Left colon (tissue), 2 donors: ENCODE measurements at places on chromosomes 12 and 14. TPM values are rescaled to one million over a fixed set of nuclear protein-coding genes. Genes with fewer than 3 reads are reported as not detected.
A peak's percentile ranks its signal among the peaks of the same experiment; 100 is the strongest.

- no peak for DNase-seq
These were observed 50.2 kb downstream of the SETD3 start for GRCh38 chr14:99430491-99430890.

DNA sequence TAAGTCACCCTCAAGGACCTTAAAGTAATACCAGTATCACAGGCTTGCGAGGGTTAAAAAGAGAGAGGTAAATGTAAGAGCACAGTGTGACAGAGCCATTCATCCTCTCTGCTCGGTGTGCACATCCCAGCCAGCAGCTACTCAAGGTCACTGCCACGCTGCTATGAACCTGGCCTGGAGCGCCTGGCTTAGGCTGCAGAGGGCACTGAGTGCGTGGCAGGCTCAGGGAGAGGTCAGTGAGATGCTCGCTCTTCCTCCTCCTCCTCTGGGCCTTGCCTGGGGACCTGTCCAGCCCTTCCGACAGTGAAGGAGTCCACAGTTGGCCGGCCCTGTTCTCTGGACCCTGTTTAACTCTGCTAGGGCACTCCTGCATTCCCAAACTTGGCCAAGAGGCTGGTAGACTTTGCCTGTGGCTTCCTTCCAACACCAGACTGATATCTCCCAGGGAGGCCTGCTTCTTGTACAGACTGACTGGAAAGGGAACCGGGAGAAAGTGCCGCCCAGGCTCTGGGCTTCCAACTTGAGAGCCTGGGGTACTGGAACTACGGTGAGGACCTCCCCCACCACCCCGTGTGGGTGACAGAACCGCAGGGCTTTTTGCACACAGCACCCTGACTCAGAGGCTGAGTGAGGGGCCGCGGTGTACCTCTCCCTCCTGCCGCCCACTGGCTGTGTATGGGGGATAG lies 62.6 kb upstream of the CORO1C start:
- DNase-seq, result peak; percentile 51

DNA sequence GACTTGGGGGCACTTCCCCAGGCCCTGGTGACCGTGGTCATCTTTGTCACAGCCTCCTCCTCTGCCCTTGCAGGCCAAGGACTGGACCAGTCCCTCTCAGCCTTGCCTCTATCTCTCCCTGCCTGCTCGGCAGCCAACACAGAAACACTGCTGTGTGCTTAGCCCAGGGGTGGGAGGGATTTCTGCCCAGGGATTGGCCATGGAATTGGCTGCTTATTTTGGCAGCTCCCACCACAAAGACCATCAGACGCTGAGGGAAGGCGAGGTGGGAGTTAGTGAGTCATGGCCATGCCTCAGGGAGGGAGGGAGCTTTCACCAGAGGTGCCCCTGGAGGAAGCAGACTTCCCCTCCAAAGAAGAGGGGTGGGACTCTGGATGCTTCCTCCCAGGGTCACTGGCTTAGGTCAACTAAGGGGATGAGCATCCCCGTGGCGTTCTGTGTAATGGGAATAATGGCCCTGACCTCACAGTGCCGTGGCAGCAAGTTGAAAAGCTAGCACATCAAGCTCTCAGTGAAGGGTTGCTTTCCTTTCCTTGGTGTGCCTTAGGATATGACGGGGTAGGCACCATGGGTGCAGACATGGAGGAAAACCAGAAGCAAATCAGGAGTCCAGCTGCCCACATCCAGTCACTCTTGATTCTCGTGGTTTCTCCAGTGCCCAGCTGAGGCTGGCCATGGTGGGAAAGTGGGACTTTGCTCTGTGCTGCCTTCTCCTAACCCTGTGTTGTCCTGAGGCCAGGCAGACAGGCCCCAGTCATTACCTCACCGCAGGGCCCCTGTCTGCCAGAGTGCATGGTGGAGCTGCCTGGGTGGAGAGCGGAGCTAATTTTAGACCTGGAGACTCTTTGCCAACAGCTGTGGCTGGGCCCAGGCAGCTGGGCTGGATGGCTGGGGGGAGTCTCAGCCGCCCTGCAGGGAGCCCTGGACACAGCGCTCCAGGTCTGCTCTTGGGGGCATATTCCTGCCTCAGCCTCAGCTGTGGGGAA lies 21.4 kb downstream of the B4GALNT3 start:
- DNase-seq, result no peak

GRCh38 chr12:83414981-83415380 lies 728.3 kb downstream of the TMTC2 start:
- no peak for DNase-seq

- DNase-seq, result peak; percentile 60
These were observed 23.7 kb downstream of the CDC42BPB start for GRCh38 chr14:103033681-103034096.

- no peak for DNase-seq
These were observed 224.2 kb upstream of the PWP1 start for GRCh38 chr12:107461222-107461975.

DNA sequence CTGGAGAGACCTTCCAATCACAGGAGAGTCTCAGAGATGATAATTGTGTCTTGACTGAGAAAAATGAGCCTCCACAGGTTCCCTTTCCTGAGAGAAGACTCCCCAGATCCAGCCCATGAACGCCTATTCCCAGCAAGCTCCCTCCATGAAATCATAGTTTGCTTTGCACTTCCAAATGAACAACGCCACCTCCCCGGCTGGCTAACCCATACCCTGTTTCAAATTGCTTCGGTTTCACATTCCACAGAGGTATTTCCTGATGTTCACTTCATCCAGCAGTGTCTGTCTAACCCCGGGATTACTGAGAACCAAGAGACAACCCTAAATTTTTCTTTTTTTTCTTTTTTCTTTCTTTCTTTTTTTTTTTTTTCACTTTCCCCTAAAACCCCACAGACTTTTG lies 124.1 kb upstream of the RFLNA start:
- no peak for DNase-seq

DNA sequence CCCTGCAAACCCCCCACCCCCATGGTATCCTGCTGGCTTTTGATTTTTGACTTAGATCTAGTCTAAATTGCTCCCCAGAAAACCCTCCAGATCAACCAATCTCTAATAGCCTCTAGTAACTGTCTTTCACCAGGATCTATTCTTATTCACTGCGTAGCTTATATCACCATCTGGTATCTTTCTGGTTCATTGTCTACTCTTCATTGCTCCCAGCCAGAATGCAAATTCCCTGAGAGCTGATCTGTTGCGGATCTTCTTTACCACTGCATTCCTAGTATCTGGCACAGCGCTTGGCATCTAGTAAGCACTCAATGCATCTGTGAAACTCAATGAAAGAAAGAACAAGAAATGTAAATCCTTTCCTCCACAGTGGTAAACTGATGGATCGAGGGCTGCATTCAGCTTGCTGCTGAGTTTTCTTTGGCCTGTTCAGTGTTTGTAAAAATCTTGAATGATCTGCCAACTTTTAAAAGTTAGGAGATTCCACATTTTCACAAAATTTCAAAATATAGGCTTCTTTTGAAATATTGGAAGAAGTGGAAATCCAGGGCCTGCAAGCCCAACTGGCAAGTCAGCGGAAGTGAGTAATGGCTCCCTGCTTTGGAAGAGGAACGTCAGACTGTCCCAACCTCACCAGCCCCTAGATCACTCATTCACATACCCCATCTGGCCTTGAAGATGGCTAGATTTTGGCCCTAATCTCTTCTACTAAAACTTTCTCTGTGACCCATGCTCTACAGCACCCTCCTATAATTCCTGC lies 274.2 kb downstream of the SSPN start:
- DNase-seq, result no peak

- peak; percentile 83 for DNase-seq
These were observed 36.3 kb downstream of the DTX1 start for GRCh38 chr12:113092607-113093408.

DNA sequence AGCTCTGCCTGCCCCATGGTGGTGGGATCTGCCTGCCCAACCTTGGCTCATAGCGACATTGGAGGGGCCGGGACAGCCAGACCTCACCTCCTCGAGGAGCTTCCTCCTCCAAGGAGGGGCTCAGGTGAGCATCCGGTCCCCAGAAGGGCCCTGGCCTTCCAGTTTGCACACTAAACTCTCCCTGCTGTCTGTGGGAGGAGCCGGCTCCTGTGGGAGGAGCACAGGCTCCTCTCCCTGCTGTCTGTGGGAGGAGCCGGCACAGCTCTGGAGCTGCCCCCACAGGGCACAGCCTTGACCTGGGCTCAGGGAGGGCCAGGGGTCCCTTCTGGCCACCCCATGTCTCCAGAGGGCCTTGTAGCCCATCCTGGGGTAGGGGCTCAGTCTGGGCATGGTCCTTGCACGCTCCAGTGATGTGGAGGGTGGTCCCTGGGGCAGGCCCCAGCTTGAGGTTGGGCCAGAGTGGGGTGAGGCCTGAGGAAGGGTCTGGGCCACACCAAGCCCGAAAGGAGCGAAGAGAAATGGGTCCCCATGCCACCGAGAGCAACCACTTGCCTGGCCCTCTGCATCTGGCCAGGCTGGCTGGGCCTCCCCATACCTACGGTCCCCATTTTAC lies 147.5 kb upstream of the C14orf180 start:
- DNase-seq, result no peak

DNA sequence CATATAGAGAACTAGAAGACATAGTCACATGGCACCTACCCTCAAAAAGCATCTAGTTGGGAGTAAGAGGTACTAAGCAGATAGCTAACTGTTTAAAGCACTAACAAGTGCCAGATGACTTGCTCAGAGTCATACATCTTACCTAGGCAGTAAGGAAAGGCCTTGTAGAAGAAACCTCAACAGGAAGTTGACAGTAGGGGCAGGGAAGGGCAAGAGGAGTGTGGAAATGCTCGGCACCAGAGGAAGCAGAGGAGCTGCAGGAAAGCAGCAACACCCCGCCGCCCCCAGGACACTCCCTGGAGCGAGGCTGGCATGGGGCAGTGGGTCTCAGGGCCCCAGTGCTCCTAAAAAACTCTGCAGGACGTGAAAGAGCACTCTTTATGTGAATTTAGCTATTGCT lies 92.9 kb downstream of the PPP2R5C start:
- no peak for DNase-seq

GRCh38 chr14:105325716-105326567 lies 11.4 kb downstream of the PACS2 start:
- no peak for DNase-seq

- DNase-seq, result no peak
These were observed 10.2 kb downstream of the TPCN1 start for GRCh38 chr12:113231235-113232088.

GRCh38 chr12:27952510-27952909 lies 20.0 kb downstream of the PTHLH start:
- DNase-seq, result no peak

DNA sequence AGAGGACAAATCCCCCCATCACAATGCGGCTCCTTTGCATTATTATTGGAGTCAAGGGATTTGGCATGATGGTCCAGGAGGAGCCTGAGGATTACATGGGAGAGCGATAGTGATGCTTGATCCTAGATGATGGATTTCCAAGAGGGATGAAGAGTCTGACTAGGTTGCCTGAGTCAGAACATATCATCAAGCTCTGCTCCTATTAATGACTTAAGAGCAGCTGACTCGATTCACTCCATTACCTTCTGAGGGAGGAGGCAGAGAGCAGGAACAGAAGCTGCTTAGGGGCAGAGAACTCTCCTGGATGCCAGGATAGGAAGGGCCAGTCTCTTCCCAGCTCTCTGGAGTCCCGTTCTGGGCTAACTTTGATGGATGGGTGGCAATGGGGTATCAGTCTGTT lies 54.0 kb upstream of the CISTR start:
- DNase-seq, result no peak

- DNase-seq, result no peak
These were observed 12.3 kb upstream of the GNG2 start for GRCh38 chr14:51848120-51848519.

- DNase-seq, result no peak
These were observed 101.8 kb downstream of the PHETA1 start for GRCh38 chr12:111267144-111267543.

DNA sequence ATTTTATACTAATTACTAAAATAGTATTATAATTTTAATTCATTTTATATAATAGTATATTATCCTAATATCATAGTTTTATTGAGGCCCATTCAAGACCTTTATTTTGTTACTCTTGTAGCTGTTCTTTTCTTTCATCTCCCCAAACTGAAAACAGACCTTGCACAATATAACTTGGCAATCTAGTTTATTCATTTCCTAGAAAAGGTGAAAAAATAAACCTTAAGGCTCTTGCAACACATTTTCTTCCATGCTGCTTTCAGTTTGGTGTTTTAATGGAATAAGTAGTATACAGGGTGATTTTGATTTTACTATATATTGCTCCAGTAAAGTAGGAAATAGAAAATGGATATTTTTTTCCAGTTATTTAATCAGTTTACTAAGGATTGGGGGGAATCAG lies 174.0 kb downstream of the SLC2A13 start:
- no peak for DNase-seq

DNA sequence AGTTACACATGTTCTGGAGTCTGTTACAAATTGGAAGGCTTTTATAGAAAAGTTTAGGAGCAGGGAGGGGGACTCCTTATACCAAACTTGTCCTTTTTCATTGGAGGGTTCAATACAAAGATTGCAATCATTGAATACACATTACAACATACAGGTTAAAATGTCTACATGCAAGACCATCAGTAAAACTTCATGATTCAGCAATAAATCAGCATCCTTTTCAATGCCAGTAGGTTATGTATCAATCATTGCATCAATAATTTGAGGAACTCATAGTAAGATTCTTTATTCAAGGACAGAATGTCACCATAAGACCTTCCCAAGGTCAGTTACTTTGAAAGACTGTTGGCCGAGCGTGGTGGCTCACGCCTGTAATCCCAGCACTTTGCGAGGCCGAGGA lies 16.5 kb upstream of the GALNT8 start:
- no peak for DNase-seq

GRCh38 chr12:29025937-29026336 lies 123.1 kb upstream of the FAR2 start:
- DNase-seq, result no peak

- peak; percentile 19 for DNase-seq
These were observed 101.3 kb downstream of the HMGA2 start for GRCh38 chr12:65925626-65926025.

- no peak for DNase-seq
These were observed 504.9 kb downstream of the VRK1 start for GRCh38 chr14:97301931-97302559.

DNA sequence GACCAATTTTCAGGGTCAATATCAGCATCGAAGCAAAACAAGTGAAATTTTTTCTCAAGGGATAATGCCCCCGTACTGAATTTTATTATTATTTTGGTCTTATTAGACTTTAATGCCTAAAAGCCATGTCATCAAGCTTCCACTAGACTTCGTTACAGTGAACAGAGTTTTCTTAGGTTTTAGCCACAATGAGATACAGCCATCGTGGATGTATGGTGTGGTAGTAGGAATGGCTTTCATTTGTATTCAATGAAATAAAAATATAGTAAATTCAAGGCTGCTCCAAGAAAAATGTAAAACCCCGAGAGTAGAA lies 11.7 kb downstream of the TAOK3 start:
- no peak for DNase-seq

- DNase-seq, result no peak
These were observed 44.6 kb downstream of the CCDC85C start for GRCh38 chr14:99559286-99559990.

GRCh38 chr14:74720526-74720925 lies 7.6 kb downstream of the FCF1 start:
- no peak for DNase-seq

GRCh38 chr14:80629606-80630005 lies 311.9 kb downstream of the CEP128 start:
- no peak for DNase-seq

Gene RNASE2
- 0.47 TPM for total RNA-seq

Gene GPR132
- total RNA-seq, result 0.73 TPM

Gene C1S
- 109 TPM for total RNA-seq

Gene ADAM21
- not detected for total RNA-seq

Gene SLC22A17
- 2.7 TPM for total RNA-seq

Gene CCDC175
- 0.42 TPM for total RNA-seq

Gene EPYC
- total RNA-seq, result not detected

Gene SLC2A14
- total RNA-seq, result 0.37 TPM
